ENCODE measurements at places on chromosomes 3 and 15.

- DNase-seq: no peak
Observed at GRCh38 chr3:62970648-62971047, 95.4 kb upstream of the CADPS start.

- DNase-seq: no peak
Observed at GRCh38 chr15:90705212-90705611, 11.9 kb upstream of the BLM start.

DNA sequence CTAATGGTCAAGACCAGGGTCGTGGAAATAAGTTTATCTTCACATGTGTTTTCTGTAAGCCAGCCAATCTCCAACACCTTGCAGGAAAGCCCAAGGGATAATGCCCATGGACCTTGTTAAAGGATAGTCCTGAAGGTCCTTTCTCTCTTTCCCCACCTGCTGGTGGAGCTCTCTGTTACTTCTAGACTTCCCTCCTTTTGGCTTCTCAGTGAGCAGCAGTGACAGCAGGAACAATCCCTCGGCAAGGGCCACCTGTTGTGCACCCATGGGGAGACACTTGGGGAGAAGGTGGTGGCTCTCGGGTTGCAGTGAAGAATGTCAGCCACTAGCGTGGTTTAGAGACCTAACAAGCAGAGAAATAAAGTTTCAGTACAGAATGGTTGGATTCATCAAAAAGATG lies 84.0 kb upstream of the OSBPL11 start:
- no peak for DNase-seq

GRCh38 chr3:98892263-98892662 lies 9.2 kb downstream of the DCBLD2 start:
- no peak for DNase-seq

- no peak for DNase-seq
Observed at GRCh38 chr15:50068016-50068415, 51.0 kb downstream of the ATP8B4 start.

DNA sequence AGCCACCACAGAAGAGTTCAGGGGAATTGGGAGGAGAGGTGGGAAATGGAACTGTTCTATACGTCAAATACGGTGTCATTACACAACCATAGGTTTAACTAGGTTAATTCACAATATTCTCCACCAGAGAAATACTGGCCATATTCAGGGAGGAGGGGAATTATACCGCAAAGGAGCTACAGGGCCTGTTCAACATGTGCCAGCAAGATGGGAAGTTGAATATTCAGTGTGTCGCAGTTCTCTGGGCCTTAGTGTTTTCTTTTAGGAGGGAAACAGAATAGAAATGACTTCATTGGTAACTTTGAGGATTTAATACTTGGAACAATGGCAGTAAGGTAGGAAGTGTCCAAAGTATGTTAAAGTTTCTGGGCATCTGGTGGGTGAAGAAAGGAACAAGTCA lies 18.0 kb upstream of the FBXW12 start:
- DNase-seq: no peak

GRCh38 chr3:69244039-69244438 lies 121.6 kb upstream of the LMOD3 start:
- DNase-seq: no peak

GRCh38 chr15:99122831-99123712 lies 18.2 kb downstream of the SYNM start:
- DNase-seq: no peak

DNA sequence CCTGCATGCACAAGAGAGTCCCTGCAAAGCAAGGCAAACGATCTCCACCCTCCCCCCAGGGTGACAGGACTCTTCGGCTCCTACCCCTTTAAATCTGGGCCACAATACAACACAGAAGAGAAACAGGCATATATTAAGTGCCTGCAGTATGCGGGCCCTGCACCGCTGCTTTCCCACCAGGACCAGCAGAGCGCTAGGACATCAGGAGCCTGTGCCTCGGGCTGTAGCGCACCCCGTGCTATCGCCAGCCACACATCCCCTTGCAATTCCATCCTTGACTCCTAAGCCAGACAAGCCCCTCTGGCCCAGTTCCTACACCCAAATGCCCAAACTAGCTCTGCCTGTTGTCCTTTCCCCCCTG lies 4.1 kb downstream of the GALNT15 start:
- DNase-seq: no peak

- DNase-seq: no peak
Observed at GRCh38 chr3:5918626-5919025, 731.1 kb downstream of the EDEM1 start.

DNA sequence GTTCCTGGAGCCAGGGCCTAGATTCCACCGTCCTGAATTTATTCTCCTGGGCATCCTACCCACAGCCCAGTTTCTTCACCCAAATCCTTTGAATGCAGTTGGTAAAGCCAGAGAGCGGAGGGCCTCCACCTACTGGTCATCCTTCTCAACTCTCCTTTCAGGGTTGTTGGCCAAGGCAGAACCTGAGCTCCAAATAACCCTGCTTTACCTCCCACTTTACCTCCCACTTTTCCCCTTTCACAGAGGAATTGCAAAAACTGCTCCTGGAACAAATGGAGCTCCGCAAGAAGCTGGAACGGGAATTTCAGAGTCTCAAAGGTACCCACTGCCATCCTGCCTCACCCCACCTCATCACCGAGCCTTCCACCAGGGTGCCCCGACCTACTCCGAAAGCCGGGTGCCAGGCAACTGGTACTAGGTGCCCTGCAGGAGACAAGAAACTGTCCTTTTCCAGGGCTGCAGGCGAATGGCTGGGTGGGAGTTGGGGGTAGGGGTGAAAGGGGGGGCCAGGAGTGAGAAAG lies 6.8 kb downstream of the SKOR1 start:
- no peak for DNase-seq

- no peak for DNase-seq
Observed at GRCh38 chr15:67836477-67836876, 3.4 kb downstream of the RNU6-1 start.

DNA sequence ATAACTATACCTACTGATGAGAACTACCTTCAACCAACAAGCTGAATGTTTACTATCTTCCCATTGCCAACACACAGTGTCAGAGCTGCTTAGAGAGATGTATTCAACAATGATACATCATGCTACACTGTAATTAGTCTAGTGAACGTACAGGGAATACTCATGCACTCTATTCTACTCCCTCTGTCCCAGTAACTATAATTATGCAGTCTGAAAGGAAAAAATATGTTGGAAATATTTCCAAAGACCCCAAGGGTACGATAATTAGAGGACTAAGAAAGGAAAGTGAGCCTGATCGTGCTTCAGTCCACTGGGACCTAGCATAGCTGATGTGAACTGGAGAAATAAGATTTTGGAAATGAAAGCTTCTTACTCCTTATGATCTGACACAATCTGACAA lies 36.9 kb upstream of the FSIP1 start:
- no peak for DNase-seq

GRCh38 chr15:47696351-47696750 lies 21.0 kb upstream of the SEMA6D start:
- no peak for DNase-seq

DNA sequence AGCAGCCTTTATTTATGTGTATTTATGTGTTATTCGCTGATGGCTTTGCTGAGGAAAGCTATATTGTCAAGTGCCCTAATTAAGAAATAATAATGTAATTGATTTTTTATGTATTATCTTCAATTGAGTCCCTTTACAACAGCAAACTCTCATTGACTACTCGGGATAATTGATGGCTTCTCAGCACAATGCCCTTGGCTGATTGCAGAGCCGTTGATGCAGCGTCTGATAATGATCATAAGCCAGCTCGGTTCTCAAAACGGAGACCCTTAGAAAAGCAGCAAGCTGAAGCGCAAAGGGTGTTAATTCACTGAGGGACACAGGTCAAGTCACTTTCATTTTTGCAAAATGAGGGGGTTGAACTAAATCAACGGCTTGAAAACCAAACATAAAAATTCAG lies 357.1 kb upstream of the KCNH8 start:
- DNase-seq: no peak

- no peak for DNase-seq
Observed at GRCh38 chr3:173066044-173067004, 74.7 kb downstream of the SPATA16 start.

- no peak for DNase-seq
Observed at GRCh38 chr3:35817216-35817615, 177.9 kb downstream of the ARPP21 start.

- no peak for DNase-seq
Observed at GRCh38 chr3:187767266-187768012, 22.2 kb upstream of the BCL6 start.

- DNase-seq: no peak
Observed at GRCh38 chr3:45664578-45664977, 24.6 kb upstream of the SACM1L start.

DNA sequence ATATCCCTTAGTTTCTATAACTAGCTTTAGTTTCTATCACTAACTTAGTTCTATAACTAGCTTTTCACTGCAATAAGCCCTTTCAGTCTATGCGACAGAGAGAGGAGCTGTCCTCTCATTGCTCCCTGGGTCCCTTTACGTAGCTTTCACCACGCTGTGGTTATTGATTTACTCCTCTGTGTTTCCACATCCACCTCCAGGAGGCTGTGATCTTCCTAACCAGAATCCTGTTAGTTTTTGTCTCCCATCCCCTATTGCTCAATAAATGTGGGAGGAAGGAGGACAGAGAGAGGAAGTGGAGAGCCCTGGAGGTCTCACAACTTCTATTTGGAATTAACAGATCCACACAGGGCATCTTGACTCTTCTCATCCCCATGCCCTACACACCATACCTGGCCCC lies 1036.1 kb downstream of the MCTP2 start:
- DNase-seq: no peak

DNA sequence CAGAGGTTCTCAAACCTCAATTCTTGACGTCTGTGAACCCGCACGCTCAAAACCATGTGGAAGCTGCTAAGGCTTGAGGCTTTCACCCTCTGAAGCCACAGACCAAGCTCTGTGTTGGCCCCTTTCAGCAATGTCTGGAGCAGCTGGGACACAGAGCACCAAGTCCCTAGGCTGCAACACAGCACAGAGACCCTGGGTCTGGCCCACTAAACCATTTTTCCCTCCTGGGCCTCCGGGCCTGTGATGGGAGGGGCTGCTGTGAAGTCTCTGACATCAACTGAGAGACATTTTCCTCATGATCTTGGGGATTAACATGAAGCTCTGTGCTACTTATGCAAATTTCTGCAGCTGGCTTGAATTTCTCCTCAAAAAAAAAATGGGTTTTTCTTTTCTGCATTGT lies 21.3 kb upstream of the NEDD4 start:
- no peak for DNase-seq

- no peak for DNase-seq
Observed at GRCh38 chr3:190840146-190840545, 22.3 kb downstream of the GMNC start.

- DNase-seq: no peak
Observed at GRCh38 chr3:17811646-17812045, 69.2 kb upstream of the TBC1D5 start.

GRCh38 chr15:89785774-89786140 lies 9.6 kb downstream of the MESP2 start:
- no peak for DNase-seq

Data from NCI-H2029 (cell line).